ENCODE measurements at places on chromosomes 4 and X. TPM values are rescaled to one million over a fixed set of nuclear protein-coding genes. Genes with fewer than 3 reads are reported as not detected.

Gene NMU
- not detected for total RNA-seq

Gene DMRTC1
- total RNA-seq: not detected

Gene LANCL3
- total RNA-seq: 0.16 TPM

Gene DOK7
- total RNA-seq: not detected

Gene STOX2
- total RNA-seq: not detected

Gene IL3RA
- total RNA-seq: 6.8 TPM

Gene IBSP
- total RNA-seq: not detected

Gene CT47C1
- total RNA-seq: not detected

Gene GYPE
- 0.25 TPM for total RNA-seq

Gene LEF1
- 77.0 TPM for total RNA-seq

Gene SPATA18
- not detected for total RNA-seq

Gene DCAF12L1
- not detected for total RNA-seq

Gene SERPINA7
- total RNA-seq: not detected

Gene NXF2
- total RNA-seq: not detected

Gene EGF
- not detected for total RNA-seq

Measured in activated T-helper 2 cell treated with anti-CD3 and anti-CD28 coated beads, Interferon-gamma antibody, Interleukin-2, Interleukin-4, amounts not matched to agents 10 μg/mL and 5 μg/mL and 100 μg/mL, durations not matched to agents 14 hours and 24 hours and 36 hours (primary cell).